Right renal cortex interstitium (tissue), 3 donors: ENCODE measurements at places on chromosomes 1 and 21. TPM values are rescaled to one million over a fixed set of nuclear protein-coding genes. Genes with fewer than 3 reads are reported as not detected.

DNA sequence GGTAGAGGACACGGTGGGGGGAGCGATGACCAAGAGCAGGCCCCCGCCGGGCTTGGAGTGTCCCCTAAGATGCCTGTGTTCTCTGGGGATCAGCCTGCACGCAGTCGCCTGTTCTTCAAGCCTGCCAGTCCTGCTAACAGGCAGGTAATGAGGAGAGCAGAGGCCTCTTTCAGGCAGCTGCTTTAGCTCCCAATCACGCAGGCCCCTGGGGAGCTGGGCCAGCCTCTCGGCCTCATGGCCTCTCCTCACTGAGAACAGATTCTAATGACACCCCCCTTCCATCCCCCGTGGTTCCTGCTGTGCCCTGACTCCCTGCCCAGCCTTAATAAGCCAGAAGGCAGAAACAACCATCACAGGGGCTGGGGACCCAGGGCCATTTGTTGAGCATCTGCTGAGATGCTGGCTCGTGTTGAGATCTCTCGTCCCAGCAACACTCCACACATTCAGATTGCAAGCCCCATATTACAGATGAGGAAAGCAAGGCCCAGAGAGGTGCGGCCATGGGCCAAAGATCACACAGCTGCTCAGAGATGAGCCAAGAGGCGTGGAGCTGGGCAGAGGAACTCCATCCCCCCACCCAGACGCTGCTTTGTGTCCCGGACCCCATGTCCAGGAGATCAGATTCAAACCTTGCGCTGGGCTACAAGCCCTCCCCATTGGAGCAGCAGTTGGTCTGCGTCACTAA is 71.6 kb upstream of the CASZ1 start:
- DNase-seq, result no peak

GRCh38 chr1:62905309-62905708 is 121.4 kb downstream of the ATG4C start:
- peak; percentile 5 for DNase-seq

DNA sequence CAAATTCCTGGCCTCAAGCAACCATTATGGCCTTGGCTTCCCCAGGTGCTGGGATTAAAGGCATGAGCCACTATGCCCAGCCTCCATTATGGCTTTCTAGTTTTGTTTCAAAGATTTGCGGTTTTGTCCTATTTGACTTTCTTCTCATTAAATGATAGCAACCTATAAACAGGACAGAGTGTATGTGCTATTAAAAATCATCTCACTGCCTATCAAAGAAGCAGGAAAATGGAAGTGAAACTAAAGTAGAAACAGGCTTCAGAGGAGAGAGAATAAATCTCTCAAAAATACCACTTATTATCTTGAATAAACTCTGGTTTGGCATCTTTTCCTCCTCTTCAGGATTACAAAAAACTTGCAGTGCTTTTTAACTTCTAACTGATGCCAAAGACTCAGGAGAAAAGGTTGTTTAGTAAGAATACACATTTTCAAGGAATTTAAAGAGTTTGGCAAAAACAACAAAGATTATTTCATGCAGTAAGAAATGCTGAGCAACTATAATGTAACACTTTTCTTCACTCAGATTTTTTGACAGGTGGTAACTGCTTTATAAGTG is 28.7 kb downstream of the ACBD3 start:
- no peak for DNase-seq

GRCh38 chr1:81876901-81877733 is 76.4 kb downstream of the ADGRL2 start:
- DNase-seq, result no peak

DNA sequence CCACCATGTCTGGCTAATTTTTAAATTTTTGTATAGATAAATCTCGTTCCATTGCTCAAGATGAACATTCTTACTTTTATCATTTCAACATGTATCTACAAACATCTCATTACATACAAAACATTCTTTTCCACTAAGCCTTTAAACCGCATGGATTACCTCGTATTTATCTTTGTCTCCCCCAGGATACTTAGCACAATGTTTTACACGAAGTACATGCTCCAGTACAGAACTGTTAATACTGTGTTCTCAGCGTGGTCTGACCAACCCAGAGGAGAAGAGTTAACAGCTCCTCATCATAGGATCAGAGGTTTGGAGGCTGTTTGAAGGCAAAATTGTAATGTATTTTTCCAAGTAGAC is 7.4 kb downstream of the PIK3C2B start:
- no peak for DNase-seq

- DNase-seq, result no peak
Measured at GRCh38 chr1:33711511-33711910, 152.4 kb upstream of the HMGB4 start.

DNA sequence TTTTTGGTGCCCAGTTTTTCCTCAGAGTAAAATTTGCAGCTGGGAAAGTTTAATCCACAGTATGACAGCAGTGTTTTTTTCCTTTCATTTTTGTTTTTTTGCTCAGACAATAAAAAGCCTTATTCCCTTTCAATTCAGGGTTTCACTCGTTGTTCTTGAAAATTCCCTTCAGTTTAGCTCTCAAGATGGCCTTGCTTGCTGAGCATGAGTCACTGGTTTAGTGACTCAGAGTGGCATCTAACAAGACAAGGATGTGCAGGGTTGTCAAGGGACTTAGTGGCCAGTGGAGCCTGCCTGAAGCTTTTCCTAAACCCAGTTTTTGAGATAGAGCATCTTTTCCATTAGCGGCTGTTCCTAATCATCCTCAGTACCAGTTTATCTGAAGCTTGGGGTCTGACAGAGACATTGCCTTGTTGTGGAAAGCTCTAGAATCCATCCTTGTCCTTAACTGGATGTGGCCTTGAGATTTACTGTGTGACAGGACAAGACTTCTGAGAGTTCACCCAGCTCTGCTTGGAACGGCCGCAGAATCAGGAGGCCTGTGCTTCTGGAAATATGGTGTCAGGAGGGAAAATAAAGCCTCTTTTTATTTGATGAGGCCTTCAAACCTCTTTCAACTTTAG is 48.4 kb upstream of the DNAJC6 start:
- DNase-seq, result no peak

- DNase-seq, result no peak
Measured at GRCh38 chr1:154328318-154329151, 3.2 kb downstream of the ATP8B2 start.

- DNase-seq, result no peak
Measured at GRCh38 chr1:154352245-154352580, 26.9 kb downstream of the ATP8B2 start.

- no peak for DNase-seq
Measured at GRCh38 chr1:210500831-210501230, 172.1 kb downstream of the HHAT start.

DNA sequence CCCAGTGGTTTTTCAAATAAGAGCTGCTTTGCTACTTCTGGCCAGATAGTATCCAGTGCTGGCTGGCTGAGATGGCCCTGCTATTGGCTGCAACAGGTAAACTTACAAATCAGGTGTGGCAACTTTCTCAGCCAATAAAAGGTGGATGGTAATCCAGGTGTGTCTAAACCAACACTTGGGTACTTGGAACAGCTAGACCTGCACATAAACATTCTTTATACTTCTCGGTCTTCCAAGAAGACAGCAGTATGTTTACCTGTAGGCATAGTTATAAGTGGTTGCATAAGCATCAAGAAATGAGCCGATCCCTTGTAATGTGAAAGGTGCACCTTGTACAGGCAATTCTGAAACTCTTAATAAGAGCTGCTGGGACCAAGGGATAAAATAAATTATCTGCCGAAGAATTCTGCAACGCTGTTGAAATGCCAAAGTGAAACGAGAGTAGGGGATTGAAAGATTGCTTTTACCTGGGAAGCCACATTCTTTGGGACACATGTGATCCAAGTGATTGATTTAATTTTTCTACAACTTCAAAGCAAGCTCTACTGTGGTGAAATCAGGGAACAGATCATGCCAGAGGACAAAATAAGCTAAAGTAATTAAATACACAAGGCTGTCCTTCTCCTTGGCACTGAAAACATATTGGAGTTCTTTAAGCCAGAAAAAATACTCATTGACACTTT is at the start of gene CLDN8:
TSS of gene CLDN8 (minus strand) at position 57 of the 683 bp plus-strand sequence. CDS start 172 bp downstream, outside the sequence.
- DNase-seq, result no peak

- DNase-seq, result no peak
Measured at GRCh38 chr1:30977105-30977504, 68.5 kb upstream of the SDC3 start.

DNA sequence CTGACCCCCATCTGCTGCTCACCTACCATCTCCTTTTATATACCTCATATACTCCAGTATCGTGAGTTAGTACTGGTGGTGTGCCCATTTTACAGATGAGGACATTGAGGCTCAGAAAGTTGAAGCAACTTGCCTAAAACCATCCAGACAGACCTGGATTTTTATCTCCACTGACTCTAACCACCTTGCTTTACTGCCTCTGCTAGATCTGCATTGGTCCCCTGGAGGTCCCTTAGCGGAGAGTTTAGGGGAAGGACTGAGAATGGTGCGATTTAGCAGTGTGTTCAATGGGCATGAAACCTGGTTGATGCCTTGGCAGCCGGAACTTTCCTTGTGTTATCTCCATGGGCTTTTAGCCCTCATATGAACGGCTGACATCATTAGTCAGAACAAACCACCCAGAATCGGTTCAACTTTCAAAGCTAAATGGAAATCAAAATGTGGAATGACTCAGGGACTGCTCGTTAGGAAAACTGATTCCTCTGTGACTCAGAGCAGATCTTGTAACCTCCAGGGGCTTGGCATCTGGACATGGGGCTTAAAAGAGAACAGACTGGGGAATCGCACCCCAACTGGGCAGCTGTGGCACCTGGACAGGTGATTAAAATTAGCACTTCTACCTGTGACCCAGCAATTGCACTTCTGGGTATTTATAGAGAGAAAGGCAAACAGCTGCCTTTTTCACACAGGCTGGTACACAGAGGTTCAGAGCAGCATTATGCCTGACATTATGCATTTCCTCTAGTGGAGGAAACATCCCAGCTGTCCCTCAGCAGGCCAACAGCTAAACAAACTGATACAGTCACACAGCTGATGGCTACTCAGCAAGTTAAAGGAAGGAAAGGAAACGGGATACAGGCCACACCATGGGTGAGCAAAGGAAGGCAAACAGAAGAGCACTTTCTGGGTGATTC is 25.3 kb downstream of the TMEM51 start:
- DNase-seq, result no peak

- DNase-seq, result no peak
Measured at GRCh38 chr1:41538741-41539417, 54.4 kb upstream of the EDN2 start.

DNA sequence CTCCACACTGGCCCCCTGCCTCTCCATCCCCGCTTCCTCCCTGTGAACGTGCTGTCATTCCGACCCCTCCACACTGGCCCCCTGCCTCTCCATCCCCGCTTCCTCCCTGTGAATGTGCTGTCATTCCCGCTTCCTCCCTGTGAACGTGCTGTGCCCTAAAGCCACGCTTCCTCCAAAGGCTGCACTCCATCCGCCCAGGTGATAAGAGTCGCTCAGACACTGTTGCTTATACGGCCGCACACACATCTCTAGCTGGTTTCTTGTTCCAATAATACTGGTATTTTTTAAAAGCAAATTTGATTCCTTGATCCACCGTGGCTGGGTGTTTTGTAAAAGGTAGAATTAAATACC is 39.3 kb upstream of the TSPEAR start:
- DNase-seq, result no peak

- no peak for DNase-seq
Measured at GRCh38 chr1:44946725-44947062, 39.7 kb downstream of the EIF2B3 start.

DNA sequence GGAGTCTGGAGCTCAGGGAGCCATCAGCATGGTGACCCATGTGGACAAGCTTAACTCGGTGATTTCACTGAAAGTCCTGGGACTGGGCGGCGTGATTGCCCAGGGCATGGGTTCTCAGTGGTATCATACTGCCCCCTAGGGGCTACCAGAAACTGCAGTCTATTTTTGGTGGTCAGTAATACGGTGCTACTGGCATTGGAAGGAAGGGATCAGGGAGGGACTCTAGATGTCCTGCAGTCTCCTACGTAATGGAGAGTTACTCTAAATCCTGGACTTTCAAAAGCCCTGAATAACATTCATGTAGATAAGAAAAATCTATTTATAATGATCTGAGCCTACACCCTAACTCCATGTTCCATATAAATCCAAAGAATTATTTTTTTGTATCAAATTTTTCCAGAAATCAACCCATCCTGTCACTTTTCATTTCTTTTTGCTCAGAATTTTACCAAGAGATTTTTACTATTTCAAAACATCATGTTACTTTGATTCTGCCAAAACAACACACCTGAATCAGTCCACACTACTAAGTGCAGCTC is 37.3 kb downstream of the PABPC4 start:
- DNase-seq, result peak; percentile 43

- no peak for DNase-seq
Measured at GRCh38 chr1:228084325-228084724, 1.8 kb downstream of the ARF1 start.

DNA sequence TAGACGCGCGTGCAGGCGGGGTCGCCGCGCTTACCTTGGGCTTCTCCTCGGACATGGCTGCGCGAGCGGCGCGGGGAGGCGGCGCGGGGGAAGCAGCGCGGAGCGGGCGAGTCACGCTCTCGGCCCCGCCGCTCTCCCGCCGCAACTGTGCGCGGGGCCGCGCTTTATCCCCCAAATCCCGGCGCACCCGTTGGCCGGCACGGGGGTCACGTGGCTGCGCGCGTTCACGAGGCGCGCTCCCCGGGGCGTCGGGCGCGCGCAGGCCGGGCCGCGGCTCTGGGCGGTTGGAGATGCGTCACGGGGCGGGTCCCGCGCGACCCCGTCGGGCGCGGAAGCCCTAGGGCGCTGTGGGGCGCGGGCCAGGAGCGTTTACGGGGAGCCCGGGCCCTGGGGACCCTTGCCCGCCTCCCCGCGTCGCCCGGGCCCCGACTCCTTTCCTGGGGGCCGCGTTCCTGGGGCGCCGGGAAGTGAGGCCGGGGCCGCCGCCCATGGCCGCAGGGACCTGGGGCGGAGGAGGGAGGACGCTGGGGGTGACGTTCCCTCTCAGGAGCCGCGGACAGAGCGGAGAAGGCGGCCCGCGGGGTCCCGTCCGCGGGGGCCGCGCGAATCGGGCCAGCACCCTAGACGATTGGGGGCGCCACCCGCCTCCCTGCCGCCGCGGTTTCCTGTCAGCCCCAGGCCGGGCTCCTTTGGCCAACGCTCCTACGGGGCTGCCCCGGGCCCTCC is at the start of gene SUMO3:
TSS of gene SUMO3 (minus strand) at position 149 of the 726 bp plus-strand sequence. CDS start at position 55, 94 bp downstream.
- DNase-seq, result peak; percentile 74

DNA sequence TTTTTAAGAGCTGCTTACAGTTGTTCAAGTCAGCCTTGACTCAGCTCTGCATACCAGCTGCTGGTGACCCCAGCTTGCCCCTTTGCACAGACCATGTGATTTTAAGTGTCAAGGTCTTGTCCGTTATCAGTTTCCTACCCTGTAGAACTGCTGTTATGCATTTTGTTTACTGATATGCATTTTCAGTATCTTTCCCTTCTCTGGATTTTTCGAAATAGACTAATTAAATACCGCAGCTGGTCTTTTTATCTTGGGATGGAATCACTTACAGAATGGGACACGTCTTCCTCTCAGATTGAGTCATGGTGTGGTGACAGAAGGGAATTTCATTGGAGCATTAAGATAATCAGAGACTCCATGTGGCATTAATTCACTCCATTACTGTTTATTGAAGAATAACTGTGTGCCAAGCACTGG is 145.6 kb downstream of the FMN2 start:
- no peak for DNase-seq

GLIS1 gene
- 1.5 TPM for polyA plus RNA-seq

PEX14 gene
- polyA plus RNA-seq, result 20.4 TPM

LRRC53 gene
- 0.07 TPM for polyA plus RNA-seq

UMODL1 gene
- 0.31 TPM for polyA plus RNA-seq

F13B gene
- not detected for polyA plus RNA-seq

CGN gene
- 44.2 TPM for polyA plus RNA-seq

NDUFS2 gene
- polyA plus RNA-seq, result 214 TPM

TNNT2 gene
- polyA plus RNA-seq, result 64.7 TPM

BRINP3 gene
- 7.9 TPM for polyA plus RNA-seq

TMEM52 gene
- 0.86 TPM for polyA plus RNA-seq

VWA1 gene
- 52.7 TPM for polyA plus RNA-seq

OR2T33 gene
- polyA plus RNA-seq, result not detected
